ENCODE measurements at places on chromosomes 2 and 18.

DNA sequence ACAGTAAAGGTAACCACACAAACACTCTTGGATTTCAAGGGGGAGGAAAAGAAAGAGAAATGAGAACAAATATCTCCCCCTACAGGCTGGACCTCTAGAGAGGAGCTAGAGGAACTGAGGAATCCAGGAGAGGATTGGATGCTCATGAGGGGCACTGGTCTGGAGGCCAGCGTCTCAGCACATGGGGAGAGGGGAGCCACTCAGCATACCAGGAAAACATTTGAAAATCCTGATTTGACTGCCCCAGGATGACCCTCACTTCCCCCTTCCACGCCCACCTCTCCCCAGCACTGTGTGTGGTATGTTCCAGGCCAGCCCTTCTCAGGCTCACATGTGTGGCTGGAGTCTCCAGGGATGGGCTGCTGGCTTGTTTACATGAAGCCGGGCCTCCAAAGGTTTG, 396.8 kb upstream of the ID2 start:
- no peak for DNase-seq

GRCh38 chr2:148926981-148927401, 52.0 kb downstream of the KIF5C start:
- DNase-seq, result no peak

DNA sequence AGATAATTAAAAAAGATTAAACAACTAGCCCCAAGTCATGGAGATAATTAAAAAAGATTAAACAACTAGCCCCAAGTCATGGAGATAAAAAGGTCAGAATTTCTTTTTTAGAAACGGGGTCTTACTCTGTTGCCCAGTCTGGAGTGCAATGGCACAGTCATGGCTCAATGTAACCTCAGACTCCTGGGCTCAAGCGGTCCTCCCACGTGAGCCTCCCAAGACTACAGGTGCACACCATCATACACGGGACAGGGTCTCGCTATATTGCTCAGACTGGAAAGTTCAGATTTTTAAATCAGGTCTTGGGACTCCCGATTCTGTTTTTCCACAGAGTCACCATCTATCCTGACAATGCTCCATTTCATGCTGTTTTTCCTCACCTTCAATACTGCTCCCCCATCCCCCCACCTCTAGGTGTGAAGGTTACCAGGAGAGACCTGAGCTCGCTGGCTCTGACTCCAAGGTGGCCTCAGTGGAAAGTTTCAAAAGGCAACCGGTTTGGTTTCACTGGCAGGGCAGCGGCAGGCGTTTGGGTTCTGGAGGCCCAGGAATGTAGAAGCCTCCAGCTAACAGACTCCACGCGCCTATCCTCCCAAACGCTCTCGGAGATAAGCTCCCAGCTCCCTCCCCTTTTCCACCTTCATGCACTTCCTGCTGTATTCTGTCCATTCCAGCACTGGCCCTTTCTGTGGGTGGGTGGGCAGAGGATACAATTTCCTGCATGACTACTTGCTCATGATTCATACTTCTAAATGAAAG, 2.9 kb upstream of the SEMA4C start:
- no peak for DNase-seq

- DNase-seq, result no peak
These were observed 159.4 kb downstream of the COPS8 start for GRCh38 chr2:237244976-237245646.

DNA sequence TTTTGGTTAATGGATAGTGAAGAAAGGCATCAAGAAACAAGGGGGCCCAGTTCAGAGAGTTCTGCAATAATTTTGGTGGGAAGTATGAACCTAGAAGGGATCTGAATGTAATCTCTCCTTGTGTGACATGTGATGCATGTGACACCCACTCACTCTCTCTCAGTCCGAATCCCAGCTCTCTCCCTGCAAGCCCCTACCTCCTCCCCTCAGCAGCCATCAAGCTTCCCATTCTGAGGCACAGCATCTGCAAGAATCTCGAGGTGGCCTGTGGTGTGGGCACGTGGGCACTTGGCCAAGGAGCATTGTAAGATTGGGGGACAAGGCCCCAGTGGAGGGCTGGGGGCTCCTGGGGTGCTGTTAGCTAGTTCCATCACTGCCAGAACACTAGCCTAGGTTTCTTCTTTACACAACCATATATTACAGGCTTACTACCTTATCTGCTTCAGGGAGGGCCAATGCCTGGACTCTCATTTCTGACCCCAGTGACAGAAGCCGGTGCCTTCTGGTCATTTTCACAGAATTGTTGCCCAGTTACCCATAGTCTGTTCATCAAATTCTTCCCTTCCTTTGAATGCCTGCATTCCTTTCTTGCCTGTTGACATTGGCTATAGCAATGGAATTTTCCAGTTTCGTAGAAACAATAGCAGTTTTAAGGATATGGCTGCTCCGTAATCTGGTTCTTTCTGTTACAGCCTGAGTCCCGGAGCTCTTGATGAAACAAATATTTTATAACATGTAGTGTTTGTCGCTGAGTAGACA, 13.3 kb upstream of the LCLAT1 start:
- no peak for DNase-seq

DNA sequence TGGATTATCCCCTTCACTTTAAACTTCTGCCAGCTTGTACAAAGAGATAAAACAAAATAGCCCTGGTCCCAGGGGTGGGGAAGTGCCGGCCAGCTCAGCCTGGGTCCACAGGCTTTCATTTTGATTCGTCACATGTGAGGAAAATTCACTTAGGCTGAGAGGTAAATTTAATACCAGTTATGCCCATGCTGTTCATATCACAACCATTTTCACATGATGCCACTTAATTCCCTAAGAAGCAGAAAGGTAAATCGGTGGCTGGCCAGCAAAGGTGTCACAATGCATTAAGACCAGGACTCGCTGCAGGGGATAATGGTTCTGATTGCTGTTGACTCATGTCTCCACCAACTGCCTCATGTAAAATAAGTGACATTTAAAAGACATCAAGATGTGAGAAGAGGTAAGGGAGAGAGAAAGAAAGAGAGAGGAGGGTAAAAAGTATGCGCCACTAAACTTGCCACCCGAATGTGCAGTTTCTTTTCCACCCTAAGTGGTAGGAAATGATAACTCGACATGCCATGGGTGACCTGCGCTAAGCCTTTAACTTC, 261.0 kb upstream of the SIX3 start:
- no peak for DNase-seq

GRCh38 chr2:132969371-132969985, 299.5 kb upstream of the LYPD1 start:
- DNase-seq, result no peak

DNA sequence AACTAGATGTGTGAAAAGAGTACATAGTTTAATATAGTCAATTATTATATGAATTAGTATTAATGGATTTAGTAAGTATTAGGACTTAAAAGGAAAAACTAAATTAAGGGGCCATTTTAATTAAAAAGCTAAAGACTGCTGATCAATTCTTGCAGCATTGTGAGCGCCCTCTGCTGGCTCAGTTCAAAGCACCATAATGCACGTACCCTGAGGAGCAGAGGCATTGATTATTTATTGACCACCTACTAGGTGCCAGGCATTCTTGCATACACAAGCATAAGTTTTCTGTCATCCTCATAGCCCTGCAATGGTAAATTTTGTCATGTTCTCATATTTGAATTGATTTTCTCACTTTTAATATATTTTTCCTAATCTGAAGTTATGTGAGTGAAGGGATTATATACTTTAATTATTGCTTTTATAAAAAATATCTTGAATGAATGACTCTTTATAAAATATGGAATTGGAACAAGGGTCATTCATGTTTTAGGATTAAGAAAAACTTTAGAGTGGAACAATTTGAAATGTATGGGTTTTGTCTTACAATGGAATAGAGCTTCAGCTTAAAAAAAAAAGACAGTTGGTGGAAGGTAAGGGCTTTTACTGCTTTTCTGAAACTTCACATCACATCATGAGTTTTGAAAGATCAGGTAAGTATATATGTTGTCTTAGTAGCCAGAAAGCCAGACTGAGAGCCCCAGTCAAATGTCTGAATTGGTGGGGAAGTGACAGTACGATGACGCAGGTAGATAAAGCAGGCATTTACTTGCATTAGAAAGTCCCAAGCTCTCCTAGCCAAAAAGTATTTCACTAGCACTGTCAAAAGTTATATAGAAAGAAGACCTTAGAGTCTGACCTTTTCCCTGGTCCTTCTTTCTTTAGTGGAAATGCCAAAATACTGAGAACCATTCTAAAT, 9.7 kb downstream of the ITGA4 start:
- peak; percentile 8 for DNase-seq

GRCh38 chr18:71939483-71939882, 604.7 kb downstream of the CBLN2 start:
- no peak for DNase-seq

GRCh38 chr18:37184209-37184868, 355.4 kb downstream of the KIAA1328 start:
- no peak for DNase-seq

Data from putamen (tissue), 1 donor.